ENCODE measurements at places on chromosomes 11 and 22.
A peak's percentile ranks its signal among the peaks of the same experiment; 100 is the strongest.

DNA sequence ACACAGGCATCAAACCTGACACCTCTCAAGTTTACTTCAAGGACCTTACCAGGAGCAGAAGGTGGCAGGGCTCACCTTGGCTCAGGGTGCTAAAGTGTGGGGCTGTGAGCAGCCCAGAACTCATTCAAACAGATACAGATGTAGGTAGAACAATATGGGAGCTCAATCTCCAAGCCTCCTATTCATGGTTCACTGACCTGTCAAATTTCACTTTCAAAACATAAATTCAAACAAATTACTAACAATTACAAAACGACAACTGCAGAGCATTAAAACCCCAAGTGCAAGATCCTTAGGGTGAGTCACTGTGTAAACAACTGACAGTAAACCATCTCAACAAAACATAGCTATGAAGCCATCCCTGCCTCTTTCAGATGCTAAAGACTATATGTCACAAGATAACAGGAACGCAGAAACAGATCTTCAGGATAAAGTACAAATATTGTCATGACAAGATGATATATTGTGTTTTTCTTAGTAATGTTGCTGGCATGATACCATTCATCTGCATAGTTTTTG is 303.5 kb upstream of the ANO3 start:
- no peak for DNase-seq

GRCh38 chr11:12602421-12602820 is 71.8 kb upstream of the TEAD1 start:
- no peak for DNase-seq

DNA sequence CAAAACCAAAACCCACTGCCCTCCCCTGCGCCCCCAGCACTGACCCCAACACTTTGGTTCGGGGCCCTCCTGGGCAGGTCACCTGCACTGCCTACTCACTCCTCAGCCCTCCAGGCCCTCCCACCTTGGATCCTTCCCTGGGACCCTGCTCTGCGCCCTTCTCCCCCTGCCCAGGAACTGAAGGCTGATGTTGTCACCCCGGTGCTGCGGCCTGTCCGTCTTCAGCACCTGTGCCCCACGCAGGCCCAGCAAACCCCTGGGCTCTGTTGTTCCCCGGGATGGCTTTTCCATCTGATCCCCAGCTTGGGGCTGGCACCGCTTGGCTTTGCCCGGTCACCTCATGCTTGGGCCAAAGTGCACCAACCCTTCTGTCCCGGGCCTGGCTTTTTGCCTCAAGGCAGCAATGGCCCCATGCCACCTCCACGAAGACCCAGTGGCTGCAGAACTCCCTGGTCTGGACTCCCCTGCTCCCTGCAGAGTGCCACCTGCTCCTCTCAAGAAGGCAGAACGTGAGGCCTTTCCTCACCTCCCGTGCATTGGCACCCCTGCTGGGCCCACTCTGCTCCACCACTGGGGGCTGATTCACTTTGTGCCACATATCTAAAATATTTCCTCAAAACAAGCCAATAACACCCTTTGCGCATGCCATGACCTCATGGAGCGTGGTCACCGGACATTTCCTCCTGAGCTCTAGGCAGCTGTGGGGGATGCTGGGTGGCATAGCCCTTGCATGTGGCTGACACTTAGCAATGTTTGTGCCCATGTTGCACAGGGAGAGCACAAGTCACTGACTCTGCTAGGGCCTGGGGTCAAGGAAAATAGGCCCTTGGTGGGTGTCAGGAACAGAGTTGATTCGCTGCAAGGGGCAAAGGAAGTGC is 8.8 kb downstream of the PPM1F start:
- DNase-seq: no peak

GRCh38 chr11:96307776-96308140 is 35.2 kb downstream of the MAML2 start:
- DNase-seq: no peak

- no peak for DNase-seq
Observed at GRCh38 chr11:133425245-133425644, 107.1 kb downstream of the OPCML start.

DNA sequence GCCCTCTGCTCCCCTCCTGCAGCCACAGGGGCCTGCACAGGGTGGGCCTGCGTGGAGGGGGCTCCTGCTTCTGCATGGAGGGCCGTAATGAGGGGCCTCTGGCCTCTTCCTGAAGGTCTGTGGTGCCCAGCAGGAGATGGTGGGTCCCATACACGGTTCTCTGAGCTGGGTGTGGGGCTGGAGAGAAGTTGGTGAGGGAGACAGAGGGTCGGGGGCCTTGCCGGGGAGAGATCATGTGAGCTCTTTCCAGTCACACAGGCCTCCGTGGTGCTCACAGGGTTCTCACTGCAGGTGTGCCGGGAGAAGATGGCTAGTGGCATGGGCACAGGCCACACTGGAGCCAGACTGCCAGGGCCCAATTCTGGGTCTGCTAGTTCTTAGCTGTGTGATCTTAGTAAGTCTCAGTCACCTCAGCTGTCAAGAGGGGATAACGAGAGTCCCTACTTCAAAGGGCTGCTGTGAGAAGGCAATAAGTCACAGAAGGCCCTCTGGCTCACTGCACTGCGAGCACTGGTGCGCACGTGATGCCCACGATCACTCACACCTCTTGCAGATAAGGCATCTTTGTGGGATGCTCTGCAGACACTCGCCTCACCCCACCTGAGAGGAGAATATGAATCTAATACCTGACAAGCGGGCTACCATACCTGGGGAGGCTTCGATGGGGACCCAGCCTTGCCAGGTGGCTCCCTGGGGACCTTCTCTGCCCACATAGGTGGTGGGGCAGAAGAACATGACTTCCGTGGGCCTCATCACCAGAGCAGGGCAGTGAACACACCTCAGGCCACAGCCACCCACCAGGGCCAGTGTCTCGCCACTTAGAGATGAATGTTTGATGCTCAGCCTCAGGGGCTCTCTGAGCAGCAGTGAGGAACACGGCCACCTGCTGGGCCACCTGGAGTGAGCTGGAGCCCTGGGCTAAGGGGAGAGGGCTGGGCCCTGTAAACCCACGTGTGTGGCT is 14.5 kb downstream of the KCNC1 start:
- DNase-seq: no peak

DNA sequence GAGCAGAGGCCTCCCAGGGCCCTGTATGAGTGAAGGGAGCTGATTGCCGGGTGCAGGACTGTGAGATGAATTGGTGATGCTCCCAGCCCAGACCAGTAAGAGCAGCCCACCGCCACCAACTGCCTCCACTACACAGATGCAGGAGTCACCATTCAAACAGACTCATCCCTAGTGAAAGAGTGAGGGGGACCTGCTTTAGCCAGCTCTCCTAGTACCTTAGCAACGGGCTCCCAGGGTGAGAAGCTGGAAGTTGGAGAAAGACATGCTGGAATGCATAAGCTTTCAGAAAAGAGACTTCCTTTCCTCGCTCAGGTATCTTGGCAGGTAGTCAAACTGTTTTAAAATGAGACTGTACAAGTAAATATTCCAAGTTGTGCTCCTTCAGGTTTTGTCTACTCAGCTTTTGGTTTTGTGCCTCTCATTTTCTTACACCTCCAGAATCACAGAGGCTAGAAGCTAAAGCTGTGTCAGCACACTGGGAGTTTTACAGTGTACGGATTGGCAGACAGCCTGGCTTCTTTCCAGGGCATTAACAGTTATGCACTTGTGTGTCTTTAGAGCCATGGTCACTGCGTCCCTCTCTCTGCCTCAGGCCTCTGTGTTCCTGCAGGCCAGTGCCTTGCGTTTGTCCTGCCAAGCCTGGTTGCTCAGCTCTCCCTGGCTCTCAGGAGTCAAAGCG is 146.2 kb downstream of the ATXN10 start:
- DNase-seq: no peak

- DNase-seq: no peak
Observed at GRCh38 chr11:9180784-9181183, 84.4 kb downstream of the DENND5A start.

GRCh38 chr11:74778581-74778980 is 29.9 kb downstream of the RNF169 start:
- no peak for DNase-seq

- no peak for DNase-seq
Observed at GRCh38 chr11:119714590-119714989, 14.4 kb downstream of the NECTIN1 start.

- DNase-seq: no peak
Observed at GRCh38 chr11:32586576-32587190, 3.1 kb downstream of the EIF3M start.

- no peak for DNase-seq
Observed at GRCh38 chr22:23140385-23140784, 1.4 kb downstream of the RSPH14 start.

GRCh38 chr11:116775975-116776374 is 3.2 kb upstream of the BUD13 start:
- no peak for DNase-seq

- no peak for DNase-seq
Observed at GRCh38 chr11:44421090-44421675, 111.2 kb upstream of the ALX4 start.

- no peak for DNase-seq
Observed at GRCh38 chr11:23143022-23143421, 282.7 kb upstream of the CCDC179 start.

DNA sequence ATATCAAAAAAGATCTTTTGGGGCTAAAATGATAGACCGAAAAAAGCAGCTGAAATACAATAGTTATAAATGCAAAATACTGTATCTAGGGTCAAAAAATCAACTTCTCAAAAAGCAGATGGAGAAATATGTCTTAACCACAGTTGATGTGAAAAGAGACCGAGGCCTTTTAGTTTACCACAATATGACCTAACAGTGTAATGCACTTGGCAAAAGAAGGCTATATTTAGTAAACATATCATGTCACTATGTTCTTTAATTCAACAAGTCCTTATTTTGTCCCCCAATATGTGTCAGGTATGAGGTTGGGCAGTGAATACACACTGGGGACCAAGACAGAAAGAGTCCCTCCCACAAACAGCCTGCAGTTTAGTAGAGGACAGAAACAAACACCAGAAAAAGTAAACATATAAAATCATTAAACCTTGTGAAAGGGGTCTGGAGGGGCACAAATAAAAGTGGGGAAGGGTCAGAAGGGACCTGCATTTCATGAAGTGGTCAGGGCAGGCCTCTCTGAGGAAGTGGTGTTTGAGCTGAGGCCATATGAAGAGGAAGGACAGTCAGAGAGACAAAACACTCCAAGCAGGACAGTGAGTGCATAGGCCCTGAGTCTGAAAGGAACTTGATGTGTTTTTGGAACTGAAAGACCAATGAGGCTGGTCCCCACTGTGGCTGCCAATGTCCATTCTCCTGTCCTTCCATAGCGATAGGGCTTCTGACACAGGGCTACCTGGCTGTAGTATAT is 53.4 kb downstream of the LIF start:
- DNase-seq: no peak

DNA sequence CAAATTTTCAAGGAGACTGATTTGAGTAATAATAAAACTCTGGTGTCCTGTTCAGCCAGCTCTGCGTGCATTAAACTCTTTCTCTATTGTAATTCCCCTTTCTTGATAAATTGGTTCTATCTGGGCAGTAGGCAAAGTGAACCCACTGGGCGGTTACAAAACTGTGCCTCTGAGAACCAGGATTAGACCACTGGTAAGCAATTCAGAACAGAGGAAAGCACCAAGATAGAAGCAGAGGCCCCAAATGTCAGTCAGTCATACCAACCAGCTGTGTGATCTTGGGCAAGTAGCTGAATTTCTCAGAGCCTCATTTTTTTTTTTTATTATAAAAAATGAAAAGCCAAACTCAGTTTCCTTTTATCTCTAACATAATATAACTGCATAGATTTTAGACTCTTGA is 54.9 kb downstream of the TRIM44 start:
- DNase-seq: no peak

- DNase-seq: no peak
Observed at GRCh38 chr22:20957683-20958431, 9.2 kb upstream of the AIFM3 start.

- DNase-seq: no peak
Observed at GRCh38 chr11:70034740-70035365, 43.3 kb upstream of the ANO1 start.

- DNase-seq: no peak
Observed at GRCh38 chr22:25979968-25980367, 189.3 kb upstream of the SEZ6L start.

- DNase-seq: no peak
Observed at GRCh38 chr22:27866135-27867084, 52.6 kb downstream of the PITPNB start.

- no peak for DNase-seq
Observed at GRCh38 chr11:124837491-124837856, 27.8 kb upstream of the ROBO3 start.

GRCh38 chr11:122204206-122204605 is 88.2 kb upstream of the BLID start:
- no peak for DNase-seq

GRCh38 chr11:69292221-69292648 is 1.7 kb upstream of the MYEOV start:
- peak; percentile 52 for DNase-seq

DNA sequence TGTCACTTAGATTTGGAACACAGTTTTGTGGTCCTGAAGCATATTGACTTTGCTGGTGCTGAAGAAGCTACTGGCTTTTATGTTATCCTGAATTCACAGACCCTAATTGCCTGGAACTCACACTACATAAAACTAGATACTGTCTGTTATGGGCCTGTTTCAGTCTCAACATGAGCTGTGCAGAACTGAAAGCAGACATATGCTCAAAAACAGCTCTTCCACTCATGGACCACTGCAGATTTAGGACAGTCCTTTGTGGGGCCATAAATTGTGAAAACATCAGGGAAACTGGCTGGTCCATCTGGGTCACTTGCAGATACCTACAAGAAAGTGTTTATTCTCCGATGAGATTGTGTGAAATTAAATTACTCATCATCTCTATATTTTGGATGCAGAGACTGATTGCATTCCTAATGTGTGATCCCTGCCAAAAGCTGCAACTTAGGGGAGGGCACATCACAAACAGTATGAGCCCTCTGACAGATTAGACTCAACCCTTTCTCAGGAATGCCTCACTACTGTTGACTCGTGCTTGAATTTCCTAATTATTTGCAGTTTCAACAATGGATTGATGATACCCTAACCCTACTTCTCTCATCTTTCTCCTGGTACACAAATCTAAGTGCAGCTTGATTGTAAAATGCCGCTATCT is 10.2 kb upstream of the CLNS1A start:
- no peak for DNase-seq

DNA sequence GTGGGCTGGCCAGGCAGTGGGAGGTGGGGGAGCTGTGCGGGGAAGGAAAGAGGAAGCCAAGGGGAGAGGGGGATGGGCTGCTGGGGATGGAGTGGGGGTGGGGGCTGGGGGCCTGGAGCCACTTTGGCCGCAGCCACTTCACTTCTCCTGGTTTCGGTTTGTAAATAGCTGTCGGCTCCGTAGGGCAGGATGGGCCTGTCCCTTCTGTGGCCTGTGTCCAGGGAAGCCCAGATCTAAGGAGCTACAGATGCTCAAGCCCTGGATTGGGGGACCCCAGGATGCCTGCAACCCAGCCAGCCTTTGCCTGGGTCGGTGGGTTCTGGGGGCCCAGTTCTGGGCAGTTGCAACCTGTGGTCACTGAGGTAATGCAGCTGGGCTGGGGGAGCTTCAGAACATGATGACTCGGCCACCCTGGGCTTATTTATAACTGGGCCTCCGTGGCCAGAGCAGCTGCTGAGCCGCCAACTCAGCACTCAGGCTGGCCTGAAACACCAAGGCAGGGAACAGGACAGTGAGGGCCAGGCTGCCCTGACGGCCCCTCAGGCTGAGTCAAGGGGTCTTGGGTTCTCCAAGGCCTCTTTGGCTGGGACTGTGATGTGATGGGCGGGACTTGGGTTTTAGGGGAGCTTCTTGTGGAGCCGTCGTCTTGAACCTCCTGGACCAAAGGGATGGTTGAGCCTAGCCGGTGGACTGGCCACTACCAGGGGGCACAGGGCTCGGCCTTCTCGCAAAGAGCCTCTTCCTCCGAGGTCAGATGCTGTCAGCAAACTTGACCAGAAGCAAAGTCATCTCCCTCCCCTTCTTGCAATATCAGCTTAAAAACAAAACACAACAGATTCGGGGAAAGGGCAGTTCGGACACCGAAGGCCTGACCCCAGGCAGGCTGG is 15.0 kb upstream of the SLC39A13 start:
- DNase-seq: no peak
